Right ventricle myocardium superior (tissue), 1 donor: ENCODE measurements at places on chromosomes 3 and 15. TPM values are rescaled to one million over a fixed set of nuclear protein-coding genes. Genes with fewer than 3 reads are reported as not detected.

Gene SI
- not detected for total RNA-seq

DNA sequence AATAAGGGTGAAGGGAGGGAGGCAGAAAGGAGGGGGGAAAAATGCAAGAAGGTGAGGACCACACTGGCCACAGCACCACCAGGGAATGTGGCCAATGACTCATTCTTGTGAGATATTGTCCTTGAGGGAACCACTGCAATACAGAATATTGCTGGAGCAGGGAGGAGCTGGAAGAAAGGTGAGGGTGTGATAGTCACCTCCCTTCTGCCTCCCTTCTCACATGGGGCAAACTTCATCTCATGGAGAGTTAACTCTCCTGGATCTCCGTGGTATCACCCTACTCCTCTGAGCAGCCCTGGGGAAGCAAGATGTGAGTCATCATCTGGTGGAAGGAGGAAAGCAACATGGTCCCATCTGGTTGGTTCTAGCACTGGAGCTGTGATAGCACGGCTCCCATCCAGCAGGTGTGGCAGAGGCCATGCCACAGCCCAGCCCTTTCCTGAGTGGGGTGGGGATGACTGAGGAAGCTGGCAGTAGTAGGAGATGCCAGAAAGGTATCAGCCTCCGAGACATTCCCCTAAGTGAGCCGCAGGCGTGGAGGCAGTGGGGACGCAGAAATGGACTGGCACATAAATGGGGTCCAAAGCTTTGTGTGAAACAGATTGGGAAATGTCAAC lies 115.9 kb upstream of the LPP start:
- no peak for DNase-seq

DNA sequence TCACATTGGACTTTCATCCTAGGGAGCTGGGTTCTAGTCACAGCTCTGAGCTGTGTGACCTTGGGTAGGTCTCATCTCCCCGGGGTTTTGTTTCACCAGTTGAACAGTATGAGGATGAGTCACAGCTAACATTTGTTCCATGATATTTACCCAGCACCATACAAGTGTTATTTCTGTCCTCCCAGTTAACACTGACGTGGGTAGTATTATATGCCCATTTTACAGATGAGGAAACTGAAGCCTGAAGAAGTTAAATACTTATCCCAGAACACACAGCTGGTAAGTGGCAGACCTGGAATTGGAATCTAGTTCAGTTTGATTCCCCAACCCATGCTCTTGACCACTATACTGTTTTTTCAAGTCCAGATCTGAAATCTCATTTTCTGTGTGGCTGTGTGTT lies 908 bp upstream of the RARB start:
- DNase-seq, result no peak

DNA sequence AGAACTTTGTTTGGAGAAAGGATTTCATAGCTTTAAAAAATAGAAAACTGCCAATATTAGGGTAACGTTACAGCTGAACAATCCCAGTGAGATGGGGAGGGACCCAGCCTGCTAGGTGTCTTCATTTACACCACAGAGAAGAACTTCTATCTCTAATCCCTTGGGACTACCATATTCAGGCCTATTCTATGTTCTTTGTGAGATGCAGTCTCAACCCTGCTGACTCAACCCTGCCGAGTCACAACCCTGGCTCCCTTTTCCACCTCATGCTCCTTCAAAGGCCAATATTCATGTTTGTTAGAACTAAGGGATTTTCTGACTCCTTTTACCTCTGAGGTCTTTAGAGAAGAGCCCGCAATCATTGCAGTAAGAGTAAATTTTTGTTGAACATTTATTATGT lies 350.5 kb downstream of the EPHB1 start:
- DNase-seq, result no peak

DNA sequence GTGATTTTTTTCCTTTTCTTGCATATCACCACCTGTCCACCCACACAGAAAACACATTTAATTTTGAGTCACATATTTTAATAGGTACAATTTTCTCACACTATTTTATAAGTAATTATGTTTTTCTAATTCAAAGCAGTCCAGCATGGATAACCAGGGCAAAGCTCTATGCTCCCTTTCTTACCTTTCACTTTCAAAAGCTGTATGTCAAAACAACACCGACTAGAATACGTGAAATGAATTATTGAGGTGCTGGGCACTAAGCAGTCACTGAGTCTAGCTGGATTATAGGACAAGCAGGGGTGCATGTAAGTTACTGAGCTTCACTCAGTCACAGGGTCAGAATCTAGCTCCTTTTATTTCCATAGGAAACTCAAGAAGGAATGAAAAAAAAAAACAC lies 60.6 kb downstream of the LSAMP start:
- no peak for DNase-seq

- no peak for DNase-seq
These were observed 12.8 kb downstream of the NXPE3 start for GRCh38 chr3:101791778-101792177.

Gene CALML4
- total RNA-seq, result 0.97 TPM

DNA sequence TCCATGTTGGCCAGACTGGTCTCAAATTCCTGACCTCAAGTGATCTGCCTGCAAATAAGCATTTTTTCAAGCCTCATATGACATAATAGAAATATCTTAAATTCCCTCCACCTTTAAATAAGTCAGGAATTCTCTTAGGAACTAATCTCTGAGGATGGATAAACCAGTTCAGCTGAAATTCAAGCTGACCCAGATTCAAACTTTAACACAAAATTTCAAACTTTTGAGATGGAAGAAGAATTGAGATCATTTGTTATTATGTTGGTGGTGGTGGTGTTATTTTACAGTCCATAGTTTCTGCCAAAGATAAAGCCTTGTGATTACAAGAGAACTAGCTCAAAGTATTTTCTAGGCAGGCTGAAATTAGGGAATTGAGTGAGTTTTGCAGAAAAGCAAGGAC lies 85.5 kb downstream of the SSR3 start:
- DNase-seq, result no peak

GRCh38 chr3:178971614-178972013 lies 100.0 kb downstream of the ZMAT3 start:
- no peak for DNase-seq

GRCh38 chr3:55408193-55408826 lies 78.8 kb downstream of the WNT5A start:
- no peak for DNase-seq

DNA sequence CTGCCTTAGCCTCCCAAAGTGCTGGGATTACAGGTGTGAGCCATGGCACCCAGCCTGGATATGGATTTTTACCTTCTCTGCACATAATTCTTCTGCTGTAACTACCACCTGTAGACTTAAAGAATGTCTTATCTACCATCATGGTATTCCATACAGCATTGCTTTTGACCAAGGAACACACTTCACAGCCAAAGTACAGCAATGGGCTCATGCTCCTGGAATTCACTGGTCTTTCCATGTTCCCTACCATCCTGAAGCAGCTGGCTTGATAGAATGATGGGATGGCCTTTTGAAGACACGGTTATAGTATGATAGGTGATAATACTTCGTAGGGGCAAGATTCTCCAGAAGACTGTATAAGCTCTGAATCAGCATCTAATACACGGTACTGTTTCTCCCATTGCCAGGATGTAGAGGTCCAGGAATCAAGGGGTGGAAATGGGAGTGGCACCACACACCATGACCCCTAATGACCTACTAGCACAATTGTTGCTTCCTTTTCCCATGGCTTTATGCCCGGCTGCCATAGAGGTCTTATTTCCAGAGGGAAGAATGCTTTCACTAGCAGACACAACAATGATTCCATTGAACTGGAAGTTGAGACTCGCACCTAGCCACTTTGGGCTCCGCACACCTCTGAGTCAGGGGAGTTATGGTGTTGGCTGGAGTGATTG lies 60.9 kb upstream of the CDV3 start:
- no peak for DNase-seq

DNA sequence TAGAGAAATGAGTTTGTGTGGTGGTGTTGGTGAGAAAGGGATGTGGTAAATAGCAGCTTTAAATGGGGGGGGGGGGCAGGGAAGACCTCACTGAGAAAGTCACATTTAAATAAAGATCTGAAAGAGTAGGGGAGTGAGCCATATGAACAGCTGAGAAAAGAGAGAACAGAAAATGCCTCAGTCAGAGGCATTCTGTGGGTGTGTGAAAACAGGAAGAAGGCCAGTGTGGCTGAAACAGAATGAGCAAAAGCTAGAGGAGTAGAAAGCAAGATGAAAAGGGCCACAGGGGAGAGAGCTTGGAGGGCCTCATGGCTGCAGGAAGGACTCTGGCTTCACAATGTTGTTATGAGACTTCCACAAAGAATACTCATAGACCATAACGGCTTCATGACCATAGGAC lies 783.3 kb downstream of the ZPLD1 start:
- DNase-seq, result no peak
